ENCODE measurements at places on chromosomes 11 and 22. TPM values are rescaled to one million over a fixed set of nuclear protein-coding genes. Genes with fewer than 3 reads are reported as not detected.

GRCh38 chr11:11757909-11758308 lies 83.9 kb upstream of the USP47 start:
- no peak overlapping the region for H3K27ac ChIP-seq
- DNase-seq: no peak
- H3K36me3 ChIP-seq: no peaks in the 10 kb centered on the region
- no peaks in the 10 kb centered on the region for H3K4me1 ChIP-seq

GRCh38 chr11:63015521-63016215 lies at the start of gene SLC22A8:
TSS of gene SLC22A8 (minus strand) at chr11:63015841. CDS start at chr11:63014958, 883 bp downstream.
- H3K27ac ChIP-seq: no peak within 1 kb of the TSS
- no peak within 1 kb of the TSS for H3K4me3 ChIP-seq
- DNase-seq: no peak
- H3K27me3 ChIP-seq: no peaks in the 10 kb centered on the region
- H3K4me1 ChIP-seq: no peaks in the 10 kb centered on the region
- H3K36me3 ChIP-seq: no peaks in the 10 kb centered on the region

KBTBD3 gene
- total RNA-seq: 6.7 TPM

BLID gene
- total RNA-seq: not detected

VPREB1 gene
- not detected for total RNA-seq

GRCh38 chr11:43555816-43556611 lies 124.5 kb upstream of the HSD17B12 start:
- DNase-seq: no peak
- H3K4me3 ChIP-seq: no peak overlapping the region
- H3K27me3 ChIP-seq: peaks cover 11% of the 10 kb centered on the region

DNA sequence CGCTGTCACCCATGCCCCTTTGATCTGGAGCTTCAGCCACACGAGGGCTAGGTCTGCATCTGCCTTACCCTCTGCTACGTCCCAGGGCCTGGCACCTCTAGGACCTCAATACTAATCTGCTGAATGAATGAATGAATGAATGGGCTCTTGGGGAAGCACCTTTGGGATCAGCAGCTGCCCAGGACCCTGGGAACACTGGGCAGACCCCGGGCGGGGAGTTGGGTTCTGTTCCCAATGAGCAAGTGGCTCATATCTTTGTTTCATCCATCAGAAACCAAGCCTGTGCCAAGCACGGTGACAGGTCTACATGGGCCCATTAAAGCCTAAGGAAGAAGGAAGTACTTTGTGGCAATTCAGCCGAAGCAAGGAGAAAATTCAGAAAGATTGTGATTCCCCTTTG lies 41.5 kb upstream of the SHISAL1 start:
- no peak overlapping the region for H3K27ac ChIP-seq
- H3K4me3 ChIP-seq: no peak overlapping the region
- no peak for DNase-seq
- no peaks in the 10 kb centered on the region for H3K36me3 ChIP-seq
- H3K27me3 ChIP-seq: no peaks in the 10 kb centered on the region
- no peaks in the 10 kb centered on the region for H3K4me1 ChIP-seq

HORMAD2 gene
- total RNA-seq: not detected

- no peak overlapping the region for H3K27ac ChIP-seq
- peak; percentile 26 for DNase-seq
- H3K4me1 ChIP-seq: no peaks in the 10 kb centered on the region
- H3K4me3 ChIP-seq: peak overlapping the region; percentile 62
Observed at GRCh38 chr22:25564979-25565677, 653 bp downstream of the GRK3 start.

DNA sequence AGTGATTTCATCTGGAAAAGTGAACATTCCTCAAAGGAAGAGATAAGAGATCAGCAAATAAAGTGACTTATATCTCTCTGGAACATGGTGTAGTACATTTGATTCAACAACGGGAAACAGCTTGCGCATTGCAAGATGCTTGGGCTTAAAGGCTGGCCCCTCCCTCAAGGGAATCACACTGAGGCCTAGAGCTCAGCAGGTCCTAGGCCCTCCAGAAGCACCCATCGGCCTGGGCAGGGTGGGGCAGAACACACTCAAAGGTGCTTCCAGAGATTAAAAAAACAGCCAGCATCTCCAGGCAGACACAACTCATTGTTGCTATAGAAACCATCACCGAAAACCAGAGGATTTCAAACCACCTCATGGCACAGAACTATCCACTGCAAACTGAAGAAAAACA lies 69.0 kb upstream of the ARFGAP3 start:
- H3K27ac ChIP-seq: no peak overlapping the region
- DNase-seq: no peak
- H3K36me3 ChIP-seq: no peaks in the 10 kb centered on the region
- no peaks in the 10 kb centered on the region for H3K27me3 ChIP-seq

MB gene
- total RNA-seq: 2.9 TPM

KRTAP5-8 gene
- not detected for total RNA-seq

- no peaks in the 10 kb centered on the region for H3K36me3 ChIP-seq
- H3K4me3 ChIP-seq: no peak overlapping the region
- DNase-seq: no peak
- H3K27ac ChIP-seq: no peak overlapping the region
- H3K4me1 ChIP-seq: no peaks in the 10 kb centered on the region
- H3K27me3 ChIP-seq: no peaks in the 10 kb centered on the region
Observed at GRCh38 chr11:75625021-75625420, 43.8 kb downstream of the MAP6 start.

- H3K36me3 ChIP-seq: no peaks in the 10 kb centered on the region
- no peak overlapping the region for H3K27ac ChIP-seq
- DNase-seq: no peak
- H3K4me3 ChIP-seq: no peak overlapping the region
- no peaks in the 10 kb centered on the region for H3K27me3 ChIP-seq
- peaks cover 26% of the 10 kb centered on the region for H3K4me1 ChIP-seq
Observed at GRCh38 chr22:42977569-42977968, 37.4 kb downstream of the PACSIN2 start.

DNA sequence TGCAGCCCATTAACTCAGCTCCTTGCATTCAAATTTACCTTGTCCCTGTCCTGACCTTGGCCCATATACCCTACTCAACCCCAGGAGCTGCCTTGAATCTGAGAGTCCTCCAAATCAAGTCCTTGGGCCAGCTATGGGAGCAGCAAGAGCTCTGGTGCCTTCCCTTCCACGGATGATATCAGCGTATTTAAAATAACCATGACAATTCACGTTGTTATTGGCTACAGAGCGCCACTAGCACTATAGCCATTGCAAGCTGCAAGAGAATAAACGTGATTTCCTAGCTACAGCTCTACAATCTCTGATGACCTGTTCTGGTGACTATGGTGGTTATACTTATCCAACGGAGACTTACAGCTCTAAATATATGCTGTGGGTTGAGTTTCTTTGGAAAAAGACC lies 357.8 kb downstream of the LARGE1 start:
- DNase-seq: no peak
- no peak overlapping the region for H3K27ac ChIP-seq
- H3K4me1 ChIP-seq: no peaks in the 10 kb centered on the region
- H3K27me3 ChIP-seq: no peaks in the 10 kb centered on the region

TEAD1 gene
- 32.7 TPM for total RNA-seq

- no peaks in the 10 kb centered on the region for H3K4me1 ChIP-seq
- H3K36me3 ChIP-seq: no peaks in the 10 kb centered on the region
- no peak overlapping the region for H3K27ac ChIP-seq
- no peaks in the 10 kb centered on the region for H3K27me3 ChIP-seq
Observed at GRCh38 chr11:84549217-84549616, 1077.9 kb downstream of the DLG2 start.

DNA sequence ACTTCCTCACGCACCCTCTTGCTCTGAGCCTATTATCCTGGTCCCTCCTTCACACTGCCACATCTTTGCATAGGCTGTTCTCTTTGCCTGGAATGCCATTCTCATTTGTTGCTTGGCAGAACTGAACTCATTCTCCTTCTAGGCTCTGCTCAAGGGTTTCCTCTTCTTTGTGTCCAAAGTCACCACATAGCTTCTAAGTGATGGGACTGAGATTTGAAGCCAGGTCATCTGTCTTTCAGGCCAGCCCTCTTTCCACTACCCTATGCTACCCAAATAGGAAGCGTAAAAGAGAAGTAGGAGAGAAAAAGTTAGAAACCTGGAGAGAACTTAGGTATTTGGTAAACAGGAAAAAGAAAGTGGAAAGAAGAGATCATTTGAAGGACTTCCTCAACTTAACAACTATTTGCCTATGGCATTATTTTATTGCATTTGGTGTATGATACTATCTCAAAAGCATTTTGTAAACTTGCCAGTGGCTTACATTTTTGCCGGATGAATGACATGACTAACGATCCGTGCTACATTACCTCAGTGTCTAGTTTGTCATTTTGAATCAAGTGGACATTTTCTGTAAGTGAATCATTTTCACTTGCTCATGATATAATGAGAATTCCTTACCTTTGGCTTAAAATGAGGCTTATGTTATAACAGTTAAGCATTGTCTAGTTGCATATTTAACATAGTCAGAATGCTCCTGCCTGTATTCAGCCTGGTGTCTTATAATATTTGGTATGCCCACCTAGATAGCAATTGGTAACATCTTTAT lies 18.5 kb downstream of the NF2 start:
- H3K27me3 ChIP-seq: no peaks in the 10 kb centered on the region
- peak overlapping the region; percentile 25 for H3K27ac ChIP-seq
- peaks cover 15% of the 10 kb centered on the region for H3K4me1 ChIP-seq
- H3K36me3 ChIP-seq: no peaks in the 10 kb centered on the region

All from colonic mucosa (tissue), 4 donors.